Activated CD4-positive, alpha-beta memory T cell treated with anti-CD3 and anti-CD28 coated beads, Interleukin-2, amount 10 ng/mL, durations not matched to agents 7 days and 5 days (primary cell): ENCODE measurements at places on chromosomes 2 and 18. TPM values are rescaled to one million over a fixed set of nuclear protein-coding genes. Genes with fewer than 3 reads are reported as not detected.

IL36B gene
- total RNA-seq = not detected

- DNase-seq = no peak
Observed at GRCh38 chr18:27235218-27235870, 50.2 kb upstream of the CHST9 start.

ANKRD30B gene
- total RNA-seq = not detected

DNA sequence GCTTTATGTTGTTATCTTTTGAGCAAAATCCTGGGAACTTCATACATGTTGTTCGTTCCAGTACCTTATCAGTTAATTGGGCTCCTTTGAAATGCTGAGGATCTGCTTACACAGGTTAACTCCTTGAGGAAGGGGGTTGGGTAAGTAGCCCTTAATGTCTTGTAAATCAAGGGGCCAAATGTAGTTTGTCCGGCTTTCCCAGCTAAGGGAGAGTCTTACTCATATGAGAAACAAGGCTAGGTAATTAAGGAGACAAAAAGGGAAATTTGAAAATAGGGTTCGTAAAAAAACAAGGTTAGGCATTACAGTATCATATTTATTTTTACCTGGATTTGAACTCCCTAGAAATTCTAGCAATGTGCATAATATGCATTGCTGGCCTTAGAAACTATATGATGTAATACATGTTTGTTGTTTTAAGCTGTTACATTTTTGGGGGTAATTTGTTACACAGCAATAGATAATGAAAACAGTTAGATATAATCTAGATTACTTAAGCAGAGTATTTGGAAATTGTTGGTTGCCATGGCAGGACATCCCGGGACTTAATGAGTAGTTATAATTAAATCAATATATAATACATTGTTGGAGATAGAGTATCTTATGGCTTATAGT lies 30.9 kb upstream of the RNF149 start:
- DNase-seq = no peak

- DNase-seq = no peak
Observed at GRCh38 chr18:37577051-37577611, 11.5 kb upstream of the CELF4 start.

DNA sequence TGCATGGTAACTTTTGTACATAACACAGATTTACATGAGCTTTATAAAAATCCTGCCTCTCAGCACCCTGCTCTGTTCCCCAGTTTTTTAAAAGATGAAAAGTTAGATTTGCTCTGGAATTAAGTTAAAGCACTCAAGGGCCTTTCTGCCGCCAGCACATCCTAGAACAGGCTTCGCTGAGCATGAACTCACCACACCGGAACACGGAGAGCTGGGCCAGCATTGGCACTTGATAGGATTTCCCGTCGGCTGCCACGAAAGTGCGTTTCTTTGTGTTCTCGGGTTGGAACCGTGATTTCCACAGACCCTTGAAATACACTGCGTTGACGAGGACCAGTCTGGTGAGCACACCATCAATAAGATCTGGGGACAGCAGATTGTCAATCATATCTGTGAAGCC lies 34.3 kb downstream of the MRPL44 start:
- DNase-seq = no peak

MC4R gene
- not detected for total RNA-seq

GRCh38 chr2:65227020-65227455 lies 593 bp upstream of the ACTR2 start:
- peak; percentile 36 for DNase-seq

GRCh38 chr2:216692636-216693413 lies 2.5 kb downstream of the IGFBP5 start:
- peak; percentile 61 for DNase-seq

RETSAT gene
- total RNA-seq = 30.1 TPM

AQP12B gene
- total RNA-seq = not detected

DNA sequence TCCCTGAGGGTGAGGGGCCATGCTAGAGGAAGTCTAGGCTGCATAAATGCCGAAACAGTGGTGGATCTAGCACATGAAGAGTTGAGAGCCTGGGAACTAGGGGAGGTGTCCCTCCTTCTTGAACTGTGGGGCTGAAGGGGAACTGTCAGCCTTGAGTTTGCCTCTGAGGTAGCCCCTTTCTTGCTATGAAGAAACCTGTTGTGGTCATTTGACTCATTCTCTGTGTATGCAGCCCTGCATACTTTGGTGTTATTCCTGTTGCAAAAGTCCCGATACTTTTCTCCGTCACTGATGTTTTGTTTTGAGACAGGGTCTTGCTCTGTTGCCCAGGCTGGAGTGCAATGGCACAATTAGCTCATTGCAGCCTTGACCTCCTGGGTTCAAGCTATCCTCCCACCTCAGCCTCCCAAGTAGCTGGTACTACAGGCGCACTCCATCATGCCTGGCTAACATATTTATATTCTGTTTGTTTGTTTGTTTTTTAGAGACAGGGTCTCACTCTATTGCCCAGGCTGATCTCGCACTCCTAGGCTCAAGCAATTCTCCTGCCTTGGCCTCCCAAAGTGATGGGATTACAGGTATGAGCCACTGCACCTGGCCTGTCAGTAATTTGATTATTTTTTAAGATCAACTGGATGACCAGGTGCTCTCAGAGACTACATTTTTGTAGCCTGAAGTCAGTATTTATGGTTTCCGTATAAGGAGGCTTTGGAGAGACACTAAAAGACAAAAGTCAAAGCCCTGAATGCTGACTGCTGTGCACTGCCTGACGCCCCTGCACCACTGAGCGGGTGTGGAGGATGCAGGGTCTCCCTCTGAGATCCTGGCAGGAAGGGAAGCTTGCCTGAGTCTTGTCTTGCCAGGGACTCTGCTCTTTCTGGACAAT lies 126.0 kb upstream of the MSH6 start:
- no peak for DNase-seq

- DNase-seq = no peak
Observed at GRCh38 chr2:32810909-32811495, 135.8 kb upstream of the LTBP1 start.

RESP18 gene
- not detected for total RNA-seq

SLC9A4 gene
- 0.15 TPM for total RNA-seq

DNA sequence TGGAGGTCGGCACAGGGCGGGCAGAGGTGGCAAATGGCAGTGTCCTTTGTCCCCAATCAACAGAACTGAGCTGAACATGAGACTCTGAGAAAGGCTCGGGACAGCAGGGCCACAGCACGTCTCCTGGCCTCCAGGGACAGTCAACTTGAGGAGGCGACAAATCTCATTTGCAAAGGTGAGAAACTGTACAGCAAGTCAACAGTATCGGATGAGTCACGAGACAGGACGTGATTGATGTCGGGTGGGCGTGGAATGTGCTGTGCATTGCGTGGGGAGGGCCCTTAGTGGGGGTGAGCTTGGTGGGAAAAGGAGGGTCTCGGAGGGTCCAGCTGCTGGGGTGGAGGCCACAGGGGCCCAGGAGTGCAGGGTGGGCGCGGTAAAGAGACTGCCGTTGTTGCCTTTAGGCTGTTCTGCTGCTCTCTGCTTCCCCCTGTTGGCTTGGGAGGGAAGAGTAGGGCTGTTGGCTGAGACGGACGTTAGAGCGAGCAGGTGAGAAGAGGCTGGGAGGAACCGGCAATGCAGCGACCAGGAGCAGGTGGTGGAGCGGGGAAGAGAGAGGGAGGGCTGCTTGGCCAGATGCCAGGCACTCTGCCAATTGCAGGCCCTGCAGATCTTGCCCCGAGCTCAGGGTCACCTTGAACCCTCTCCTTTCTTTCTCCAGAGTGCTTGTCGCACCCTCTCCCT lies 164.3 kb downstream of the BCL2 start:
- DNase-seq = peak; percentile 77

DNA sequence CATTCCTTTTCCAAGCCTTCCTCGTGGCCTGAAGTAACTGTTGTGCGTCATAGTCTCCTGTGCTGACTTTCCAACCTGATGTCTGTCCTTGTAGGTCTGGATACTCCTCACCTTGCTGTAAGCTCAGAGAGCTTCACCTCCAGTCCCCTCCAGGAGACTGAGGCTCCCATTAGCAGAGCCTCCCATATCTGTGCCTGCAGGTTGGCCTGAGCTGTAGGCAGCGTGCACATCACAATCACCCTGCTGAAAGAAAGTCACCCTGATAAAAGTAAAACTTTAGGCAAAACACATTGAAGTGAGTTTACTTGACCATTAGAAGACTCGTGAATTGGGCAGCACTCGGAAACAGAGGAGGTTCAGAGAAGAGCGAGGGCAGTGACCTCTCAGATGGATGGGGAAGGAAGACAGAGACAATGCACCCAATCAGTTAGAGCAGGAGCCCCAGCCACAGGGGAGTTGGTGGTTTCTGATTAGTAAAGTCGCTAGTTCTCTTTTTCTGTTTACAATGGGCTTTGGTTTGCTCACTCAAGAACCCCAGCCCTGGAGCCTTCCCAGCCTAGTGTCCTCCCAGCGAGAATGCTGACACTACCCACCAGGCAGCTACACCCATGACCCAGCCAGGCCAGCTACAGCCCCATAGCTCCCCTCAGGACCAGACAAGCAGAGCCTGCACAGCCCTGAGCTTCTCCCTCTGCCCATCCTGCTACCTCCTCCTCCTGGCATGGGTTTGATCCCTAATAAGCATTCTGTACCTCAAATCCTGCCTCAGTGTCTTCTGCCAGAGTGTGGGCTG lies 12.1 kb upstream of the TPO start:
- no peak for DNase-seq

- no peak for DNase-seq
Observed at GRCh38 chr2:162230761-162231160, 12.5 kb downstream of the FAP start.

GRCh38 chr2:62363166-62363565 lies 142.8 kb downstream of the TMEM17 start:
- no peak for DNase-seq

- no peak for DNase-seq
Observed at GRCh38 chr2:105127289-105127915, 89.5 kb downstream of the MRPS9 start.

DNA sequence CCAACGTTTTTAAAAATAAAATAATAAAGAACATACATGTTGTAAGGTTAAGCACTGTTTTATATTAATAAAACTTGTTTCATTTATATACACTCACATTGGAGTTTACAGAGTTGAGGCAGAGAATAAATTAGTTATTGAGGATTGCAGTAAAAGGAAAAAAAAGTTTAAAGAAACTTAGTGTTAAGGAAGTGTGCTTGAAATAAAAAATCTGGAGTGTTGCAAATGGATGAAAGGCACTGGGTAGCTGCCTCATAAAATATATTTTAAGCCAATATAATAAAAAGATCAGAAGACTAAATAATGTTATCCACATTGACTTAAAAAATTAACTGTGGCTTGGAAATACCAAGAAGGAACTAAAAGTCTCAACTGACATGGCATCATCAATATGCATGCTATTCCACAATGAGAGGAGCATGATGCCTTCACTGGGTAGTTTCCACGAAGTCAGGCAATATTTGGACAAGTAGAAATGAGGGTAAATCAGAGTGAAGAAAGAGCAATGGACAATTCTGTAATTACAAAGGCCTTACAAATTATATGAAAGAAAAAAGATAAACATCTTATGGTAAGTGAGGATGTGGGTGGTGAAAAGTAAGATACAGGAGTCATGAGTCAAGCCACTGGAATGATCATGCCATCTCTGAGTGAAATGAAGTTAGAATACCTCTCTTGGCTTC lies 2.5 kb downstream of the GALNT3 start:
- no peak for DNase-seq

GRCh38 chr18:58481321-58482180 lies 147.3 kb downstream of the ALPK2 start:
- DNase-seq = no peak
